ENCODE measurements at places on chromosomes 2 and 18.

GRCh38 chr18:48605408-48605845, 66.6 kb downstream of the CTIF start:
- DNase-seq: no peak

- no peak for DNase-seq
Measured at GRCh38 chr2:146576339-146577111, 1268.3 kb upstream of the ACVR2A start.

- no peak for DNase-seq
Measured at GRCh38 chr2:27886322-27886721, 3.9 kb downstream of the RBKS start.

- DNase-seq: no peak
Measured at GRCh38 chr2:1635823-1636222, 108.5 kb downstream of the PXDN start.

All from NK-92 treated with Interleukin-12 subunit alpha and Interleukin-12 subunit beta, amount 100 ng/mL, for 24 hours (cell line).